ENCODE measurements at places on chromosomes 7 and 10.

GRCh38 chr7:158075633-158076001, 512.0 kb downstream of the PTPRN2 start:
- no peak for DNase-seq

DNA sequence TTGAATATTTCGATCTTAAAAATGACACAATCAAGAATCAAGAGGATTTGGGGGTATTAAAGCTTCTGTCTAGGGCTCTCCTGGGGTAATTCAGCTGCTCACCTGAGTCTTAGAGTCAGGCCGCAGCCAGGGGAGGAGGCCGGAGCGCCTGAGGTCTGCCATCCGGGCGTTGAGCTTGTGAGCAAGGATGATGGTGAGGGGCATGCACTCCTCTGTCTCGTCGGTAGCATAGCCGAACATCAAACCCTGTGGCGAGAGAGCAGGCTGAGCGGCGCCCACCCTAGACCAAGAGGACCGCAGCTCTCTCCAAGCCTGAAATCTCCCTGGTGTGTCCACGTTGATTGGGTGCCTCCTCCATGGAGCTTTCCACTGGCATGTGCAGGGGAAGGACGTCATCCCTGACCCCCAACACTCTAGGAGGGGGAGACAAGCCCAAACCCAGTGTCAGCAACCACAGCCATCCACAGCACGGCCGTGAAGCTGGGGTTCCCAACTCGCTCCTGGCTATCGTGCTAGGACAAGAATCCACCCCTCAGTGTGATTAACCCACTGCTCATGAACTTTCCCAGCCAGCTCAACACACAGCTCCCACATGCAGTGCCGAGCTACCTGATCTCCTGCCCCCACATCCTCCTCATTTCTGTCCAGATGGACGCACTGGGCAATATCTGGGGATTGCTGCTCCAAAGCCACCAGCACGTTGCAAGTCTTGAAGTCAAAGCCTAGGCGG, 9.2 kb downstream of the MAT1A start:
- no peak for DNase-seq

- no peak for DNase-seq
These were observed 785 bp downstream of the DNTT start for GRCh38 chr10:96305019-96305418.

DNA sequence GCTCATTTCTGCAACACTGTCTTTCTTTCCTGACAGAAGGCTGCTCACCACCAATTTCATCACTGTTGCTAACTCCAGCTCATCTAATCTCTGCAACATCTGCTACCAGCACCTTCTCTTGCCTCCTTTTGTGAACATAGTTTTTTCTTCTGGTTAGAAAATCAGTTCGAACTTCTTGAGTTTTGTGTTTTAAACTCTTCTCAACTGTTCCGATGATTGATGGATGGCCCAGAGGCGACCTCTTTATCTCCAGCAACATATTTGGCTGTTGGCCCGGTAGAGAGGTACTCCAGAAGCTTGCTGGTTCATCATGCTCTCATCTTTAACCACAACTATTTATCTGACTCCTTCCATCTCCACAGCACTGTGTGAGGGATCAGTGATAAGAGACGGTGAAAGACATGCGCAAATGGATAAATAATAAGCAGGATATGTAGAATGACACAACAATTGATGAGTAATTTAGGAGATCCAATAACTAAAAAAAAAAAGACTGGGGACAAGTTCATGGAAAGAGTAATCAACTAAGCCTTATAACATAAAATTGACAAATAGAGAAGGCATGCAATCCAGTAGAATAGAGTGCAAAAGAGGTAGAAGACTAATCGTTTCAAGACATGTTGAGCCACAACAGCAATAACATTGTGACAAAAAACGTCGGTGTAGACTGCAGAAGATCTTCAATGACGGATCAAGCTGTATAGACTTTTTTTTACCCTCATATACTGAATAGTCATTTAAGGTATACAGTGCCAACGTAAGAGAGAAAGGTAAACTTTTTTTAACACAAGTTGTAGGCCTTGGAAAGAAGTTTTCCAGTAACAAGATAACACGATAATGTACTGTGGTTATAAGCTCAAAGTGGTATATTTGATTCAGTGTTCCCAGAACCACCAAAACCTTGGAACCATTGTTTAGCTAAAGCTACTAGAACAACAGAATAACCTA, 152.2 kb downstream of the CRPPA start:
- no peak for DNase-seq

DNA sequence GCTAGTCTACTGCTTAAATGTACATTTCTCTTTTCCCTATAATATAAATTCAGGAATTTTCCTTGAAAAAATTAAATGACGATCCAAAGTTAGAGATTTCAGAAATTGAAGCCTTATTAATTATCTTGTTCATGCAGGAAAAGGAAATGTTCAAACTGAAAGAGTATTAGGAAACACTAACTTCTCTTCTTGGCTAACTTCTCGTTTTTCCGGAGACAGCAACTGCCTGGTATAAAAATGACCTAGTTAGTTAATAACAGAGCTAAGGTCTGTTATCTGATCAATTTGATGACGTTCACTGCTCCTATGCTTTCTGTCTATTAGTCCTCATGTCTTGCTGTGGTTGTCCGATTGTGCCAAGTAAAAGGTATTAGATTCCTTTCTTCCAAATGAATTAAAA, 212.5 kb downstream of the DGKB start:
- DNase-seq: no peak

GRCh38 chr10:42999385-43000020, 77.4 kb upstream of the RET start:
- no peak for DNase-seq

DNA sequence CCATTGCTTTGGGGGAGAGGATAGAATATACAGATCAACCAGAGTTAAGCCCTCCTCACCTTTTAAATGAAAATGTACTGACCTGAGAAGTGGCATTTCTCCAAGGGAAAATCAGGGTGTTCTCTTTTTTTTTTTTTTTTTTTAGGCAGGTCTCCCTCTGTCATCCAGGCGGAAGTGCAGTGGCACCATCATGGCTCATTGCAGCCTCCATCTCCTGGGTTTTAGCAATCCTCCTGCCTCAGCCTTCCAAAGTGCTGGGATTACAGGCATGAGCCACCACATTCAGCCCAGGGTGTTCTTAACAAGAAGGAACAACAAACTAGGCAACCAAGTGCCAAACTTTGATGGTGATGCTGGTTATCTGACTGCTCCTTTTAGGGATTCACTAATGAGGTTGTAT, 111.0 kb downstream of the SVOPL start:
- DNase-seq: no peak

DNA sequence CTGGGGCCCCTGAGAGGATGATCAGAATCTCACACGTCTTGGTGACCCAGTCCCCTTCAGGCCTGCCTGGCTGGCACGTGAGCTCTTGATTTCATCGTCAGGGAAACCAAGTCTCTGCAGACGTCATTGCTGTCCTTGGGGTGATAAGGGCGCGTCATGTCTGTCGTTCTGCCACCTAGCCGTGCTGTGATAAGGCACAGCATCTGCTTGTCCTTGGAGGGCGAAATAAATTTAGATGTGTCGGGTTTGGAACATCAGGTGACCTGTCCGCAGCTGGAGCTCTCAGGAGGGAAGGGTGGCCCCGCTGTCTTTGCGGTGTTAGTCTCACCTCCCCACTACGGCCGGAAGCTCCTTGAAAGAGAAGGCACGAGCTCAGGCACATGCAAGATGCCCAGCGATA, 129.2 kb downstream of the GRK5 start:
- no peak for DNase-seq

DNA sequence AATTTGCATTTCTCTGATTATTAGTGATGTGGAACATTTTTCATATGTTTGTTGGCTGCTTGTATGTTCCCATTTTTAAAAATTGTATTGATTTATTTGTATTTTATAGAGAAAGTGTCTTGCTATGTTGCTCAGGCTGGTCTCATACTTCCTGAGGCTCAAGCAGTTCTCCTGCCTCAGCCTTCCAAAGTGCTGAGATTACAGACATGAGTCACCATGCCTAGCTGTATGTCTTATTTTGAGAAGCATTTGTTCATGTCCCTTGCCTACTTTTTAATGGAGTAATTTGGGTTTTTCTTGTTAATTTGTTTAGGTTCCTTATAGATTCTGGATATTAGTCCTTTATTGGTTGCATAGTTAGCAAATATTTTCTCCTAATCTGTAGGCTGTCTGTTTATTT, 214.2 kb upstream of the KAT6B start:
- no peak for DNase-seq

All from T-helper 17 cell (primary cell).